NCI-H524 (cell line): ENCODE measurements at places on chromosomes 5 and 9.

DNA sequence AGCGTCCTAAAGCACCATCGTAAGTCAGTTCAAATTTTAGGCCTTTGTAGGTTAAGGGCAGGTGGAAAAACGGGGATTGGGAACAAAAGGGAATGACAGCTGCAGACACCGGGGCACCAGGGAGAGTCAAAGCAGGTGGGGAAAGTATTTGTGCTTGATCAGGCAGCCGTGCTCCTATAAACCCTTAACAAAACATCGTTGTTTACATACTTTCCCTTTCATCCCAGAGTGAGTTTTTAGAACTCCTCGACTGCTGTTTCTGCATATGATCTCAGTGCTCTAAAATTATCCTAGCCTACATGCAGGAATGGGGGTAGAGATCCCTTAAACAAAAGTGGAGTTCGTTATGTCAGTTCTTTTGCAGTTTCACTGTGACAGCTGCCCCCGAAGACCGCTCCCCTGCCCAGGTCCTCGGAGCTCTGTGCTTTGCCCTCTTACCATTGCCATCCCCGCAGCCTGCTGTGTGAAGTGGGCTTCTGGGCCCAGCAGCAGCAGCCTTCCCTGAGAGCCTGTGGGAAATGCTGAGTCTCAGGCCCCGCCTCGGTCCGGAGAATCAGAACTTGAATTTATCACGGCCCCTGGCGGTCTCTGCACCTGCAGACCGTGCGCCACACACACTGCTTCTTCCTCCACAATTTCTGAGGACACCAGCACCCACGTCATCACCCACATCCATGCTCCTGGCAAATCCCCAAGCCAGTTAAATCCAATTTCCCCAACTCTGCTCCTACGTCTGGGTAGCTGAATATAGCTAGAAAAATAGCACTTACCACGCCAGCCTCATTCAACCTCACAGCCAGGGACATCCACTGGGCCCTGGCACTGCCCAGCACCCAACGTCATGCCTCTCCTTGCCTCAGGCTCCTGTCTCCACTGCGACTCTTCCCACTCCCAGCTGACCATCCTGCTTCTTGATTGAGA, 86.8 kb downstream of the NSUN2 start:
- DNase-seq: no peak

- no peak for DNase-seq
These were observed 58.9 kb downstream of the AUH start for GRCh38 chr9:91302831-91303230.

DNA sequence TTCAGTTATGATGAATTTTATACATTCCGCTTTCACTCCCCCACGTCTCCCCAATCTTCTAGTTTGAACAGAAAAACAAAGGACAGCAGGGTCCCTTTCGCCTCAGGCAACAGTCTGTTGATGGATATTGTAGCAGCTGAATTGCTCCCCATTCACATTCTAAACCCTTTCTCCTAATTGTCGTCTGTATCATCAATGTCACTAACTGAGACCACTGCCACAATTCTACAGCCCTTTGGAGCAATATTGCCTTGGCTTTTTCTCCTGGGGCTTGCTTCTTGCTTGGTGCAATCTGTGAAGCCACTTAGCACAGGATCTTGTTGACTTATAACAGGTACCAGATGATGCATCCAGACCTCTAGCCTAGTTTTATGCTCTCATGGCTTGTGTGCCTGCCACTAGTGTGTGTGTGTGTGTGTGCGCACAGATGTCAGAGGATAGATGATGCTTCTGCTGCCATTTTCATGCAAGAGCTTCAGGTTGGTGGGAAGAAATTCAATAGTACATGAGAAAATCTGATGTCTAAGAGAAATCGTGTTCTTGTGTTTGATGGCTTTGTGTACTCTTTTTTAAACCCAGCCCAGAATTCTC, 195.2 kb upstream of the ISL1 start:
- peak; percentile 97 for DNase-seq

DNA sequence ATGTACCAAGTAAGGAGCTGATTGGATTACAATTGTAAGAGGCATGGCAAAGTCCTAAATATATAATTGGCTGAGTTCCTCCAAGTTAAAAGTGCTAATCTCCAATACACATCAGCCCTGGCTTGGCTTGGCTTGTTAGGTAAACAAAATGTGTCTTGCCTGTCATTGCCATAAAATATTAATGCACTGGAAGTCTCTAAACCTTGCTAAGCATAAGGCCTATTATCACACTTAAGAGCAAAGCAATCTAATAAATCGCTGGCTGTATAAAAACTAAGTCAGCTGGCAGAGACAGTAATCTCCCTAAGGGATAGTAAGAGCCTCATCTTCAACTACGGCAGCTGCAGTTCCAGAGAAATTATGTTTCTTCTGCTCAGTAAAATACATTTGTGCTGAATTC, 418.6 kb upstream of the GRAMD2B start:
- peak; percentile 94 for DNase-seq

GRCh38 chr9:76697554-76697953, 66.7 kb upstream of the PCA3 start:
- DNase-seq: no peak

GRCh38 chr5:101977729-101978345, 318.2 kb downstream of the SLCO4C1 start:
- peak; percentile 73 for DNase-seq

DNA sequence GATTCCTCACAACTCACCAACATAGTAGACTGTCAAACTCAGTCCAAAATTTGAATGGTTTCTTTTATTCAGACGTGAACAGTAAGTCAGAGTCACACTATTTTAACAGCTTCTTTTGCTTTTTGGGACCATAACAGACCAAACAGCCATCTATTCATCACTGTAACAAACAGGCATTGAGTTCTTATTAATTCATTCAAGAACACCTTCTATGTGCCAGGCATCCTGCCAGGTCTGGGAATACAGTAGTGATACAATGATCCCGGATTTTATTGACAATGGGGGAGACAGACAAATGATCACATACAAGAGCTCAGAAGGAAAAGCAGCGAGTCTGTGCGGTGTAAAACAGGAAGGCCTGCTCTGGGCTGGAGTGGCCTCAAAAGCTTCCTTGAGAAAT, 153.3 kb upstream of the ERCC6L2 start:
- no peak for DNase-seq

- DNase-seq: no peak
These were observed 81.9 kb downstream of the EBF1 start for GRCh38 chr5:159017786-159018185.

- DNase-seq: no peak
These were observed 103.9 kb upstream of the IFNE start for GRCh38 chr9:21585756-21586752.

DNA sequence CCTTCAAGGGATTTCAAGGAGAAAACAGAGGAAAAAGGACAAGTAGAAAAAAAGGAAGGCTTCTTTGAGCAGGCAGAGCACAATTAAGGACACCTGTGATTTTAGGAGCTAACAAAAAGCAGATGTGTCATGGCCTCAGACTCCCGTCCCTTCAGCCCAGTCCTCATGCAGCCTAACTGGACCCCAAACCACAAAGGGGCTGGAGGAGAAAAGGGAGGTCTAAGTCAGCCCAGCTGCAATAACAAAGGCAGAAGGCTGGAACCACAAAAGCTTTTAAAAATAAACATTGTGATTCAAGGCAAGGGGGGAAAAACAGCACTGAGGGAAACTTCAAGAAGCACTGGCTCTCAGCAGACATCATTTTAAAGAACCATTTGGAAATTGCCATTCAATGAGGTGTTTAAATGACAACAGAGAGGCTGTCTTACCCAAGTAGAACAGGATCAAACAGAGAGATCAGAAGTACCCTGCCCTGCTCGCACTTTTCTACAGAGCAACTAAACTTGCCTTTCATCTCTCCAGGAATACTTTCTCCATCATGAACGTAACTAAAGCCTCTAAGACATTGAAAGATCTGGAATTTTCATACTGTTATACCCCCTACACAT, 89.3 kb downstream of the SEMA5A start:
- DNase-seq: no peak

- no peak for DNase-seq
These were observed 24.7 kb upstream of the RXRA start for GRCh38 chr9:134301387-134302129.

- DNase-seq: no peak
These were observed 134.4 kb downstream of the ZNF608 start for GRCh38 chr5:124612023-124612422.

- DNase-seq: no peak
These were observed 14.0 kb upstream of the JAK2 start for GRCh38 chr9:4970970-4971641.

GRCh38 chr5:128304088-128304487, 220.5 kb downstream of the SLC12A2 start:
- peak; percentile 18 for DNase-seq

DNA sequence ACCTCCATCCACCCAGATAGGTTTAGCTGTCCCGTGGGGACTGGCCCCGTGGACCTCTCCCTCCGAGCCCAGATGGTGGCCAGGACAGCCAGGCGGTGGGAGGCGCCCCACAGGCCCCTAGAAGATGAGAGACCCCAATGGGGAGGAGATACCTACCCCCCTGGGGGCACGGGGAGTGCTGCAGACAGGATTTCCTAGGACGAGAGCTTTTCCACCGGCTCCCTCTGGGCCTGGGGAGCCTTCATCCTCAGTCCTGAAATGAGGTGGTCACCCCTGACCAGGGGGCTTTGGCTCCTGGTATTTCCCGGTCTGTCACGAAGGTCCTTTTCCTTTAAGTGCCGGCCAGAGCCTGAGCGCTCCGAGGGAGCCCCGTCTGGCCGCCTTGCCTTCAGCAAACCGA, 46.8 kb downstream of the MRPL36 start:
- DNase-seq: no peak

- no peak for DNase-seq
These were observed 233.6 kb downstream of the GABRB2 start for GRCh38 chr5:161312882-161313281.

DNA sequence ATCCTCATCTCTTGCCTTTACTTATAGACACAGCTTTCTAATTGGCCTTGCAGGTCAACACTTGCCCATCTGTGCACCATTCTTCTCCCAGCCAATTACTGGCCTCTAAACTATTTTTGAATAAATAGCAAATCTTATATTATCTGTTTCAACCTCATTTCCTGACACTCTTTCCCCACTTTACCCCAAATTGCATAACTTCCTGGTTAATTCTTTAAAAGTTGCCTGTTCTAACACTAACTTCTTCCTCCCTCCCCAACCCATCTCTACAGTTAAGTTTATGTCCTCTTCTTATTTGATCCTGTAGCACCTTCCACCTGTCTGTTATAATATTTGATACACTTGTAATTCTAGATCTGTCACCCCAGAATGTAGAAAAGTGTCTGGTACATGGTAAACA, 372.1 kb downstream of the PDE4D start:
- no peak for DNase-seq

GRCh38 chr5:66742083-66742895, 146.1 kb downstream of the MAST4 start:
- DNase-seq: peak; percentile 32

GRCh38 chr9:124047251-124047672, 35.7 kb downstream of the LHX2 start:
- no peak for DNase-seq

DNA sequence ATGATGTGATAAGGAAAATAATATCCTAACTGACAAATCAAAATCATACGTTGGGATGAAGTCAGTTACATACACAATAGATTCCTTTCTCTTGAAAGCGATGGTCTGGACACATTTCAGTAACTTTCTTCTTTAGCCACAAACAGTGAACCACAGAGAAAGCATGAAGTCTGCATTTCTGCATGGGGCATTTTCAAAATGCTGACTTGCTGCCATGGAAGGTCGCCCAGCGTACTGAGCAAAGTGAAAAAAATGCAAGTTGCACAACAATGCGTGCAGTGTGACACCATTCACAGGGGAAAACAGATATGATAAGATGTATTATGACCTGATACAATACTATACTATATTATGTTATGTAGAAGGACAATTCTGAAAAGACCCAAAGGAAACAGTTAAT, 146.3 kb downstream of the SNX18 start:
- no peak for DNase-seq

DNA sequence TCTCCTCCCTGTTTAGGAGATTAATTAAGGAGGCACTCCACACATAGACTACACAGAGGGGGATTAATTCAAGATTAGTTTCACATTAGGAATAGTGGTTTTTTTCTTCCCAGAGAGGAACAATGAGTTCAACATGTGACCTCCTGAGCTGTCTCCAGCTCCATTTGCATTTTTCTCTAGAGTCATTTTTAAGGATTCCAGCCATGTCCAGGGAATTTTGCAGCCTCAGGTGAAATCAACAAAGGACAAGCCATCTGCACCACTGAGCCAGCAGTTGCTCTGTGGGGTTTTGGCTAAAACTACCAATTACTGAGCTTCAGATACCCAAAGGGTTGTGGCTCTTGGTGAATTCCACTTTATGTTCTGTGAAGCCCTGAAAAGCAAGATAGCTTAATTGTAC, 258.5 kb upstream of the PPP1R2B start:
- DNase-seq: peak; percentile 1

- no peak for DNase-seq
These were observed 370.7 kb upstream of the IRX2 start for GRCh38 chr5:3122216-3122615.

GRCh38 chr9:2029666-2030170, 14.6 kb downstream of the SMARCA2 start:
- no peak for DNase-seq

- no peak for DNase-seq
These were observed 743 bp downstream of the NR3C1 start for GRCh38 chr5:143402553-143403333.

- DNase-seq: no peak
These were observed 217.0 kb downstream of the TMEM38B start for GRCh38 chr9:105911104-105911911.

- no peak for DNase-seq
These were observed 321.9 kb downstream of the CDK5RAP2 start for GRCh38 chr9:120258096-120258495.

- DNase-seq: no peak
These were observed 52.4 kb downstream of the NIPBL start for GRCh38 chr5:36928947-36929346.

- peak; percentile 45 for DNase-seq
These were observed 115.4 kb upstream of the SLC44A1 start for GRCh38 chr9:105128908-105129600.

DNA sequence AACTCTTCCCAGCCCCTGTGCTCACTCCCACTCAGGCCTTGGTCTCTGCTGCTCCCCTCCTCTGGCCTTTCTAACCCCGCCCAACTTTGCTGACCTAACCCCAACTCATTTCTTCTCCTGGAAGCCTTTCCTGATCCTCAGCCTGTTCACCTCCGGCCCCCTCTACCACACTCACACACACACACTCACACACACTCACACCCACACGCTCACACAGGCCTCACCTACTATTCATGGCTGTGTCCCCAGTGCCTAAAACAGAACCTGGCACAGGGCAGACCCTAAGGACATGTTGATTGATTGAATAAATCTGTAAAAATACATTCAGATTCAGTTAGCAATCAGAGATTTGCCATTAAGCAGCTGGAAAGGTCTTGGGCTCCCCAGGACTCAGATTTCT, 28.5 kb upstream of the LHX2 start:
- no peak for DNase-seq

- DNase-seq: no peak
These were observed 5.9 kb downstream of the ZDHHC12 start for GRCh38 chr9:128718047-128718446.

GRCh38 chr5:76040806-76041205, 42.4 kb upstream of the SV2C start:
- no peak for DNase-seq
